ENCODE measurements at places on chromosomes 1 and 21. TPM values are rescaled to one million over a fixed set of nuclear protein-coding genes. Genes with fewer than 3 reads are reported as not detected.

The DIPK1A gene
- total RNA-seq = 9.7 TPM

The S100A2 gene
- total RNA-seq = 36.3 TPM

The DNAI4 gene
- total RNA-seq = 0.39 TPM

The CLCA4 gene
- not detected for total RNA-seq

The NPL gene
- 0.75 TPM for total RNA-seq

The RGS8 gene
- total RNA-seq = not detected

The BCAR3 gene
- 91.1 TPM for total RNA-seq

The KRTAP19-5 gene
- not detected for total RNA-seq

The VWA5B1 gene
- total RNA-seq = not detected
